ENCODE measurements at places on chromosomes 6 and 20. TPM values are rescaled to one million over a fixed set of nuclear protein-coding genes. Genes with fewer than 3 reads are reported as not detected.

Gene OLIG3
- total RNA-seq, result 0.14 TPM

Gene TTI1
- total RNA-seq, result 40.2 TPM

Gene ZNF334
- 5.8 TPM for total RNA-seq

Gene PLN
- total RNA-seq, result not detected

Gene ULBP3
- total RNA-seq, result not detected

Gene RPL10A
- total RNA-seq, result 1,700 TPM

Gene FAM209B
- total RNA-seq, result 1.2 TPM

Gene TMEM74B
- total RNA-seq, result not detected

Gene ASIP
- total RNA-seq, result not detected

Gene EXOC2
- total RNA-seq, result 30.7 TPM

Gene TMC2
- not detected for total RNA-seq

Gene TMEM200A
- total RNA-seq, result 0.16 TPM

Gene TAGAP
- total RNA-seq, result 65.0 TPM
